Placental pericyte (primary cell): ENCODE measurements at places on chromosomes 2 and 18. TPM values are rescaled to one million over a fixed set of nuclear protein-coding genes. Genes with fewer than 3 reads are reported as not detected.

Gene EVA1A
- 36.5 and 51.3 TPM in 2 replicates for total RNA-seq

Gene TMEM198
- total RNA-seq: 1.1 and 6.8 TPM in 2 replicates

Gene LRRTM1
- not detected in 2 replicates for total RNA-seq

Gene GKN2
- total RNA-seq: 0.22 TPM in 1 of 2 replicates, not detected in the other

Gene SATB2
- 0.88 and 18.2 TPM in 2 replicates for total RNA-seq

Gene ANKRD30B
- total RNA-seq: 0.14 and 0.88 TPM in 2 replicates

Gene DHRS9
- not detected in 2 replicates for total RNA-seq

Gene PDE11A
- 0.43 TPM in 1 of 2 replicates, not detected in the other for total RNA-seq

Gene SERPINB4
- 0.14 TPM in 1 of 2 replicates, not detected in the other for total RNA-seq

Gene E2F6
- total RNA-seq: 14.3 and 15.3 TPM in 2 replicates

Gene AQP4
- not detected in 2 replicates for total RNA-seq

Gene ZFAND2B
- total RNA-seq: 20.8 and 32.2 TPM in 2 replicates

Gene PTPN18
- total RNA-seq: 19.3 and 23.2 TPM in 2 replicates

Gene YES1
- 53.8 and 82.8 TPM in 2 replicates for total RNA-seq

Gene UPP2
- not detected in 2 replicates for total RNA-seq

Gene ITGB6
- 0.57 TPM in 1 of 2 replicates, not detected in the other for total RNA-seq

Gene LBX2
- total RNA-seq: 1.9 and 3.1 TPM in 2 replicates

Gene SLC9A4
- total RNA-seq: not detected in 2 replicates

Gene RGPD3
- total RNA-seq: 0.22 and 0.29 TPM in 2 replicates

Gene RAD51AP2
- total RNA-seq: under 0.01 TPM in 1 of 2 replicates, not detected in the other
